ENCODE measurements at places on chromosomes 3 and 15.

DNA sequence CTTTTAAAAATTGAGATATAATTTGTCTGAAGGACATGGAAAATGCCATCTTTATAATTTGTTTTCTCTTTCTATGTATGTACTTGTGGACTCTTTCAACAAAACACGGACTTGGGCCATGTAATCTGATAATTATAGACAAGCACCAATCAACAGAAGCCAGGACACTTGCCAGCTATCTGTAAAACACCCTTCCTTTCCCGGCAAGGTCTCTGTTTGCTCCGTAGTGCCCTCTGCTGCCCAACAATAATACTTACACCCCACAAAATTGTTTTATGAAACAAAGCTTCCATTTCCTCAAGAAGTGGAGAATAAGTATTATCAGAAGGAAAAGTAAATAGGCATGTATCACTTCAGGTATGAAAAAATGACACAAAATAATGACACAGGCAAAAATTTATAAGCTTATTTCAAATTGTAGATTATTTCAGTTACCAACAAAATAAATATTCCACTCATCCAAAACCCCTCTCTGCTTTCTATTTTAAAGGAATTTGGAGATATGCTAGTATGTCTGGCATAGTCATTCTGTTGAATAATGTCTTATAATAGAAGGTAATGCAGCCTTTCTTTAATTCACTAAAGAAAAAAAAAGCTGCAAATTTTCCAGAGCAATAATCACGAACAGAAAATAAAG lies 32.8 kb downstream of the MYH15 start:
- DNase-seq: peak; percentile 53

- no peak for DNase-seq
Measured at GRCh38 chr15:81485806-81486205, 111.8 kb upstream of the TMC3 start.

GRCh38 chr3:46455231-46456115 lies 9.2 kb downstream of the LTF start:
- no peak for DNase-seq

DNA sequence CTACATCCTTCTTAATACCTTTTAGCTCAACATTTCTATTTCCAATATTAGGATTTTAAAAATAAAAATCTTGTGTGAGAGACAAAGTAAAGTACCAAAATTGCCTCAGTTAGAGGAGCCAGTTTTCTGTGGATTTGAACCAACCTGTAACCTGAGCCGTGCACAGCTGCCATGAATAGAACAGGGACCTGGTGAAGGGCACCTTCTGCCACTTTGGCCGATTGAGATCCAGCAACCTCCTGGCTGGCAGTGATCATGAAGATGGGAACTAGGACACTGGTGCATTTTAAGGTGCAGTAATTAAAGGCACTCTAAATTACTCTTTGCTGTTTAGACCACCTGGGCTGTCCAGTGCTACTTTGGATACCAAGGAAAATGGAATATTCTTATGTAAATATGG lies 34.3 kb upstream of the TRAK1 start:
- DNase-seq: no peak

Measured in H4 (cell line).